H9 (cell line): ENCODE measurements at places on chromosomes 2 and 18.

GRCh38 chr2:217753460-217754200, 249.2 kb downstream of the TNS1 start:
- DNase-seq, result no peak

GRCh38 chr2:147925886-147926285, 81.1 kb downstream of the ACVR2A start:
- no peak for DNase-seq

GRCh38 chr18:48885266-48885923, 65.4 kb downstream of the SMAD7 start:
- no peak for DNase-seq

GRCh38 chr18:10499230-10499629, 26.6 kb upstream of the NAPG start:
- DNase-seq, result no peak

- DNase-seq, result no peak
Observed at GRCh38 chr2:155643056-155643775, 689.3 kb downstream of the NR4A2 start.

- no peak for DNase-seq
Observed at GRCh38 chr2:237943395-237944094, 23.3 kb upstream of the UBE2F start.

GRCh38 chr2:48767330-48767729, 11.8 kb upstream of the LHCGR start:
- DNase-seq, result peak; percentile 62

- DNase-seq, result no peak
Observed at GRCh38 chr18:62338446-62339105, 13.5 kb downstream of the TNFRSF11A start.
